ENCODE measurements at places on chromosomes 7 and 10.

DNA sequence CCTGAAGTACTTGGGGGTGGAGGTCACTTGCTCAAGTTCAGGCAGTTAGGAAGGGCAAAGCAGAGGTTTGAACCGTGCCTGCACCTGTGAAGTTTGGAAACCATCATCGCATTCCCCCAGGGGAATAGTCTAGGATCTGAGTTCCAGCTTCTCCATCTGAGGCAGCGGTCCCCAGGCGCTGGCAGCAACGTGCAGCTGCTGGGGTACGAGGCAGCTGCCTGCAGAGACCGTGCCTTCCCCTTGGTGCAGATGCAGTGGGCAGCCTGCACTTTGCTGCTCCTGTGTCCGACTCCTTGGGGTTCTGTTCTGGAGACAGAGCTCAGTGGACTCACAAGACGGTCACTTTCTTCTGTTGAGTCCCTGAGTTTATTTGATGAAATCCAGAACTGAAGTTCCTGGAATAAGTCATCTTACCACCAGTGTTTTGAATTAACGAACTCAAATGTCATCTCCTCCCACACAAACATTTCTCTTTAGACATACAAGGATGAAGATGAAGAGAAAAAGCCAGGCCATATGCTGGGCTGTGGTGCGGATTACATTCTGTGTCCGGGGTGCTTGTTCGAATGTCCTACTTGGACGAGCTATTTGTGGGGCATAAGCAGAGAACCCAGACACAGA, 19.9 kb upstream of the GIMAP8 start:
- no peak for DNase-seq

DNA sequence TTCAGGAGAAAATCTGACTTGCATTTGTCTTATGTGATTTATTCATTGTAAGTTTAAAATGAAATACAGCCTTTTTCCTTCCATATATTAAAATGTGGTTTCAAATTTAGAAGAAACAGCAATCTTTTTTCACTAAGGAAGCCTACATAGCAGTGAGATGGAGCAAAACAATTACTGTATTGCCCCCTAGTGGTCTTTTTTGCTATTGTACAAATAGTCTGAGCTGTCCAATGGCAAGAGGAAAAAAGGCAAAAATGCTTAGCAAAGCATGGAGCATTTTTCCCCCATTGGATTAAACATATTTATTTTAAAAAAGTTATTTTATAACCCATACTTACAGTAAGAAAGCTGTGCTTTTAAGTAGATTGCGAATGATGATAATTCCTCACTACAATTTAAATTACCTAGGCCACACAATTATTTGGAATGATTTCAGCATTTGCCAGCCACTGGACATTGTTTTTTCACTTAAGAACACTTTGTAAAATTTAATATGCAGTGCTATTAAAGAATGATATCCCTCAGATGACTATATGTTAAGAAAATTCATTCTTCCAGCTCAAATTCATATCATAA, 119.5 kb downstream of the CPED1 start:
- no peak for DNase-seq

DNA sequence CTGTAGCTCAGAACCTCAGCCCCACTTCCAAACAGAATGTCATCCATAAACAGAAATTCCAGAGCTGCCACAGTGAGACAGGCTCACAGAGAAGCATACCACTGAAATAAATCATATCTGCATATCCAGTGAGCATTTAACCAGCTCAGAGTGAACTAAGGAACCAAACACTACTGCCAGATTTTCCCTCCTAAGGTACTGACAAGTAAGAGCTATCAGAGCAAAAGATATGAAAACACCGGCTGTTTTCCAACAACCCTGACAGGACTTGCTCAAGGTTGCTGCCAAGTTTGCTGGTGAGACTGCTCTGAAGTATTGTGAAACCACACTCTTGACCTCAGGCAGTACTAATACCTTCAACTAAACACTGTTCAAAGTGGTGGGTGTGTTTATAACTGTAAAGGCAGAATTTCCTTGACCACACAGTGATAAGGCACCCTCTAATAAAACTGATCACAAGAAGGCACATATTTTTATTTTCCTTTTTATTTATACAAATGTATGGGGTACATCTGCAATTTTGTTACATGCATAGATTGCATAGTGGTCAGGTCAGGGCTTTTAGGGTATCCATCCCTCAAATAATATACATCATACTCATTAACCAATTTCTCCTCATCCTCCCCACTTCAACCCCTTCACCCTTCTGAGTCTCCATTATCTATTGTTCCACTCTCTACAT, 18.3 kb downstream of the SGMS1 start:
- DNase-seq = no peak

- DNase-seq = no peak
Measured at GRCh38 chr7:90668992-90669391, 72.9 kb downstream of the CDK14 start.

DNA sequence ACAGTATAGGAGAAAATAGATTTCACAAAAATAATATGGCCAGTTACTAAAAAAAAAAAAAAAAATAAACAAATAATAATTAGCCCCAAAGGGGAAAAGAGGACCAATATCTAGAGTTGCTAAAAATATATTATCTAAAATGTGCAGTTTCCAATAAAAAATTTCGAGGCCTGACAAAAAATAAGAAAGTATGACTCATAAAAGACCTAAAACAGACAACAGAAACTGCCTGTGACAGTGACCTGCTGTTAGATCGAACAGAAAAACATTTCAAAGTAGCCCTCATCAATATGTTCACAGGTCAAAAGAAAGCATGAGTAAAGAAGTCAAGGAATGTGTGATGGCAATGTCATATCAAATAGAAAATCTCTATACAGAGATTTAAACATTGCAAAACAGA, 11.8 kb upstream of the TSPAN12 start:
- no peak for DNase-seq

GRCh38 chr7:126569402-126569801, 683.3 kb downstream of the GRM8 start:
- DNase-seq = no peak

DNA sequence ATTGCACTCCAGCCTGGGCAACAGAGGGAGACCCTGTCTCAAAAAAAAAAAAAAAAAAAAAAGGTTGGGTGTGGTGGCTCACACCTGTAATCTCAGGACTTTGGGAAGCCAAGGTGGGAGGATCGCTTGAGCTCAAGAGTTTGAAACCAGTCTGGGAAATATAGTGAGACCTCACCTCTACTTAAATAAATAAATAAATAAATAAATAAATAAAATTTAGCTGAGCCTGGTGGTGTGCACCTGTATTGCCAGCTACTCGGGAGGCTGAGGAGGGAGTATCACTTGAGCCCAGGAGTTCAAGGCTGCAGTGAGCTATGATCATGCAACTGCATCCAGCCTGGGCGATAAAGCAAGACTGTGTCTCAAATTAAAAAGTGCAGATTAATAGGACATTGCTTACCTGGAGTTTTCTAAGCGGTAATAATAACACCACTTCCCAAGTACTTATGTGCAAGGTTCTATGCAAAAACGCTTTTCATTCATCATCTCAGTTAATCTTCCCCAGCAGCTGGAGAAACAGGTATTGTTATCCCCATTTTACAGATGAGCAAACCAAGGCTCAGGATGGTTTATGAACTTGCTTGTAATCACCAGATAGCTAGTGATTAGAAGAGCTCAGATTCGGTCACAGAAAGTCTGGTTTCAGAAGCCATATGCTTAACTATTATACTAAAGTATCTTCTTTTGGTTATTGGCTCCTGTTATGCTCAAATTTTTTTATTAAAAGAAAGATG, 196.5 kb upstream of the MKLN1 start:
- DNase-seq = no peak

DNA sequence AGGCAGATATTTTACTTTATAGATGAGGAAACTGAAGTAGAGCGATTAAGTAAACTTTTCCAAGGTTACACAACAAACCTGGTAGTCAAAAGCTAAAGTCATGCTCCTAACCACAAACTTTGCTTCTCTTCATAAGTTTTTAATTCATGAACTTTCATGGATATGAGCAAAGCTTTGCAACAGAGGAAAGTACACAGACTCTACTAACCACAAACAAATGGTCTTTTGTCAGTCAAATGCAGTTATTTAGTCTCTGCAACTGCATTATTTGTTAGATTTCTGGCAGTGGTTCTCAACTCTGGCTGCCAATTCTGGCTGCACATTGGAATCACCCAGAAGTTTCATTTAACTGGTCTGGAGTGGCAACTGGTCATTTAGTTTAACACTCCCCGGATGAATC, 140.6 kb upstream of the TMEM168 start:
- DNase-seq = no peak

DNA sequence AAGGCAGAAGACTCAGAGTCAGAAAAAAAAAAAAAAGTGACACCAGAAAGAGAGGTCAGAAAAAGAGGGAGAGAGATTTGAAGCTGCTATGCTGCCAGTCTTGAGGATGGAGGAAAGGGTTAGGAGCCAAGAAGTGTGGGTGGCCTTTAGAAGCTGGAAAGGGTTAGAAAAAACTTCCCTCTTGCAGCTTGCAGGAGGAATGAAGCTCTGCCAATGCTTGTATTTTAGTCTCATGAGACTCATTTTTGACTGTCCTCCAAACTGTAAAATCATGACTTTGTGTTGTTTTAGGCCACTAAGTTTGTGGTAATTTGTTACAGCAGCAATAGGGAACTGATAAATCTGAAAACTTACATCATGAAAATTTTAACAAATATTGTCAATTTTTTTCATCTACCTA, 127.7 kb upstream of the NOBOX start:
- no peak for DNase-seq

DNA sequence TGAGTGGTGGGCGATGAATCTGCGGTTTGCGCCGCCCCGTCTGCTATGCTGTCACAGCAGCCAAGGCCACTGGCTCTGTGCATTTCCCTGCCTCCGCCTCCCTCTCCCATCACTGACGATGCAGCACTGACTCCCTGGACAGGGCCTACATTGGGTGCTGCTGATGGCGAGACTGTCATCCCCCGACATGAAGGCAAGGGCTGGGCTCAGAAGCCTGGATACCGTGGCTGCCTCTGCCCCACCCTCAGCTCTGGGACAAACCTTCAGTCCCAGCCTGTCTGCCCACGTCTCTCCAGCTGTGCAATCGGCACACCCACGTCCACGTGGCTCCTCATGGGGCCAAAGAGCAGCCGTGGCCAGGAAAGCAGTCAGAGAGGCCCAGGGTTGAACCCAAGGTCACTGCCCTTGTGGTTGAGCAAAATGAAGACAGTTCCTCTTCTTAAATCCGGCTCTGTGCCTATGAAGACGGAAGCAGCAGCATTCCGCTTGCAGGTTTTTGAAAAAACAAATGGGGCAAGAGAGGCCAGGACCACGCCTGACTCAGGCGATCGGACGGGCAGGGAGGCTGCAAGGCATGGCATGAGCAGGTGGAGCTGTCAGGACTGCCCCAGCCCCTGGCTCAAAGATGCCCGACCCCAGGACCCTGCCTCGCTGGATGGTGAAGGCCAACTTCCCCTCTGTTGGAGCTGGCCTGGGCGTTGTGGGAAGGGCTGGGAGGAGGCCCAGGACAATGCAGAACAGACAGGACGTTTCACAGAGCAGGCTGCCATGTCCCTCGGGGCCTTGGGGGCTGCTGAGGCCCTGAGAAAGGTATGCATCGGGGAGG, 517.5 kb downstream of the DNAJB6 start:
- DNase-seq = no peak

- DNase-seq = no peak
Measured at GRCh38 chr10:52029628-52030027, 284.5 kb upstream of the DKK1 start.
